Left ventricle myocardium superior (tissue), 1 donor: ENCODE measurements at places on chromosomes 3 and 15.

DNA sequence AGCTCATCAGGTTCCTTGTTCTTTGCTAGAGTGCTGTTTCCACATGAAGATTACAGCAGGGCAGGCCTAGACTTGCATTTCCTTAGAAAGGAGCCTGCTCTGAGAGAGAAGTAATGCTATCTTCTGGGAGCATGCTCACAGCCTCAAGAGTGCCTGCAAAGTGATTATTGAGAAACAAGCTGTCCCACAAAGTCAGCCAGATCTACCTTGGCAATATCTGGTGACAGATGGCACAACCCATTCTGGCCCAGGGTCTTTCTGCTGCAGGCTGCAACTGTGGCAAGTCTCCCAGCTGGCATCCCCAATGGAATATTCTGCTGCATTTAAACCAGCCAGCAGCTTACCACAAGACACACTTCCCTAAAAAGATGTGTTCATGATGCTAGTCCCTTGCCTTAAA lies 29.3 kb downstream of the MTMR10 start:
- DNase-seq = peak; percentile 38

DNA sequence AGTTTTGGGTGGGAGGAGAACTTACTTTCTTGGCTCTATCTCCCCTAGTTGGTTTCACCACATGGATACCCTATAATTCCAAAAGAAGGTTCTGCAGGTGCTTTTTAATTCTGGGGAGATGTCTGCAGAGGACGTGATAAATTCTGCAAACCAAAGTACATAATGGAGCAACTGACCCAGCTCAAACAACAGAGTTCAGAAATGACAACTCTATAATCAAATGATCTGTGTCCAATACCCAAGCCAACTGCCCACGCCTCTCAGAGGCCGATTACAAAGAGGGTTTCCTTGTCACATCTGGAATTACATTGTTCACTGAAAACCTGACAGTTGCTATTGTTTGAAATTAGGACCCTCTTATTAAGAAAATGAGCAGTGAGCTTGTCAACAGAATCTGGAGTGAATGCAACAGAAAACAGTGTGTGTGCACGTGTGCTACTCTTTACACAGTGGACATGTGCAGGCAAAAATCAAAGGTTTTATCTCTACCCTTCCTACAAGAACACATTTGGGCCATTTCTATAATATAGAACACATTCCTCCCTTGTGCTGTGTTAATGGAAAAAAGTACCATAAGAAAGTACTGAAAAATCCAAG lies 593.0 kb downstream of the MAGI1 start:
- no peak for DNase-seq

- DNase-seq = peak; percentile 89
Measured at GRCh38 chr15:75673426-75674235, 25.9 kb downstream of the SNX33 start.

DNA sequence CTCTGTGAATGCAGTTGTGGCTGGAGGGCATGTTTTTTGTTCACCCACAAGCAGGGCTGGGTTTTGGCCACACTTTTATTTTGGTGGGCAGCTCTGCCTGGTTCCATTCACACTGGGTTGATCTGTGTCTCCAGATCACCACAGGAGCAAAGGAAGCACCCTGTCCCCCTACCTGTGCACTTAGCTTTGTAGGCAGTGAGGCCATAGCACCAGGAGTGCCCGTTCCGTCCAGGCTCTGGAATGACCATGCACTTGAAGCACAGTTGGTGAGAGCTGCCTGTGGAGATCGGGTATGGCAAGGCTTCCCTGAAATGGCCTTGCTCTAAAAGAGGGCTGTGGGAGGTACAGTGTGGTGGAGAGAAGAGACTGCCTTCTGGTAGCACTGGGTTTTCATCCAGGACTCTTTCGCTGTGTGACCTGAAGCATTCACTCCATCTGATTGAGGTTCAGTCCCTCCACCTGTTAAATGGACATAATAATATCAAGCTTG lies 31.7 kb downstream of the MINAR1 start:
- DNase-seq = no peak

DNA sequence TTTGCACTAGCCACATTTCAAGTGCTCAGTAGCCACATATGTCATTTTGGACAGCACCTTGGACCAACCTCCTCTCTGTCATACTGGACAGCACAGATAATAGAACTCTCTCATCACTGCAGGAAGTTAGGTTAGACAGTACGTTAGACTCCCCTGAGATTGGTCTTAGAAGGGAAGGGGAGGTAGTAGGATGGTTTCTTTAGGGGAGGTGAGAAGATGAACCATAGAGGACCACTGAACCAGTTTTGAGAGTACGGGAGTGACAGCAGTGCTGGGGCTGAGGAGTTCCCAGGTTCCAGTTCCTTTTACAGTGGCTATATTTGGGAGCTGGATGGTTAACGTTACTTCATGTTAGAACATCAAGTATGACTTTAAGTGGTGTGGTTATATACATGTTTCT lies 7.8 kb downstream of the LRCH3 start:
- no peak for DNase-seq
